ENCODE measurements at places on chromosomes 1 and 21. TPM values are rescaled to one million over a fixed set of nuclear protein-coding genes. Genes with fewer than 3 reads are reported as not detected.

IL19 gene
- total RNA-seq, result not detected

SLAMF1 gene
- not detected for total RNA-seq

SLAMF9 gene
- not detected for total RNA-seq

SMCP gene
- not detected for total RNA-seq

GNB1 gene
- total RNA-seq, result 87.0 TPM

TNNI3K gene
- not detected for total RNA-seq

ST6GALNAC3 gene
- 23.7 TPM for total RNA-seq

DNM3 gene
- 0.56 TPM for total RNA-seq

EPHA8 gene
- not detected for total RNA-seq

CHRNB2 gene
- total RNA-seq, result not detected

OR2L5 gene
- not detected for total RNA-seq

FAM72C gene
- total RNA-seq, result 1.5 TPM

GUCA2B gene
- not detected for total RNA-seq

NCAM2 gene
- total RNA-seq, result 0.38 TPM

IRF6 gene
- total RNA-seq, result 7.9 TPM

FABP3 gene
- 0.18 TPM for total RNA-seq

SPRR2E gene
- total RNA-seq, result not detected

RBP7 gene
- total RNA-seq, result not detected

TCHHL1 gene
- not detected for total RNA-seq

C1orf116 gene
- total RNA-seq, result not detected

MFSD2A gene
- 2.5 TPM for total RNA-seq

CD1C gene
- total RNA-seq, result not detected

CCNL2 gene
- total RNA-seq, result 143 TPM

RIPK4 gene
- 10.0 TPM for total RNA-seq

GPR37L1 gene
- not detected for total RNA-seq
